Activated naive CD4-positive, alpha-beta T cell treated with anti-CD3 and anti-CD28 coated beads, Interleukin-2, amount 10 ng/mL, durations not matched to agents 7 days and 5 days (primary cell): ENCODE measurements at places on chromosomes 2 and 18.

DNA sequence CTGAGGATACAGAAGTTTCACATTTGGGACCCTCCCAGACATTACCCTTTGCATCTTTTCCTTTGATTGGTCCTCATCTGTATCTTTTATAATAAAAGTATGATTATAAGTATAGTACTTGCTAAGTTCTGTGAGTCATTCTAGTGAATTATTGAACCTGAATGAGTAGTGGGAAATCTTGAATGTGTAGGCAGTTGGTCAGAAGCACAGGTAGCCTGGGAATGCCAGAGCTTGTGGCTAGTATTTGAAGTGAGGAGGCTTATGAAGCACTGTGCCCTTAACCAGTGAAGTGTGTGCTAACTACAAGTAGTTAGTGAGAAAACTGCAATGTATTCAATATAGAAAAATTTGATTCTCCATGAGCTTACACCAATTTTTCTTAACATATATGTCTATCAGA lies 257.6 kb downstream of the GRB14 start:
- H3K27ac ChIP-seq: no peak overlapping the region
- no peak for DNase-seq
- no peak overlapping the region for H3K4me3 ChIP-seq
- no peaks in the 10 kb centered on the region for H3K27me3 ChIP-seq

- peak overlapping the region; percentile 60 for H3K27ac ChIP-seq
- peak overlapping the region; percentile 81 for H3K4me3 ChIP-seq
- H3K4me1 ChIP-seq: peaks cover 24% of the 10 kb centered on the region
- H3K36me3 ChIP-seq: no peaks in the 10 kb centered on the region
- H3K27me3 ChIP-seq: peaks cover 80% of the 10 kb centered on the region
Measured at GRCh38 chr2:118223992-118224894, 136.0 kb downstream of the INSIG2 start.

DNA sequence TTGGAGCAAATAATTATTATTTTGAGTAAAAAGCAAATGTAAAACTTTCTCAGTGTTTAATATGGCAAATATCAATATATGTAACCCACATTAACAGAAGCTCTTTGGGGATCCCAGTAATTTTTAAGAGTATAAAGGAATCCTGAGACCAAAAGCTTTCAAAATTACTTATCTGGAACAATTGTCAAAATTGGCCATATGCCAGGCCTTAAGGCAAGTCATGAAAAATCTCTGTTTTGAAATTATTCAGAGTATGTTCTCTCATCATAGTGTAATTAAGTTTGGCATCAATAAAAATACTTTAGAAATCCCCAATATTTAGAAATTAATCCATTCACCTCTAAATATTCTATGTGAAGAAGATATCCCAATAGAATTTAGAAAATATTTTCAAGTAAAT lies 225.3 kb upstream of the ARL4C start:
- no peaks in the 10 kb centered on the region for H3K4me1 ChIP-seq
- DNase-seq: no peak
- no peaks in the 10 kb centered on the region for H3K36me3 ChIP-seq

DNA sequence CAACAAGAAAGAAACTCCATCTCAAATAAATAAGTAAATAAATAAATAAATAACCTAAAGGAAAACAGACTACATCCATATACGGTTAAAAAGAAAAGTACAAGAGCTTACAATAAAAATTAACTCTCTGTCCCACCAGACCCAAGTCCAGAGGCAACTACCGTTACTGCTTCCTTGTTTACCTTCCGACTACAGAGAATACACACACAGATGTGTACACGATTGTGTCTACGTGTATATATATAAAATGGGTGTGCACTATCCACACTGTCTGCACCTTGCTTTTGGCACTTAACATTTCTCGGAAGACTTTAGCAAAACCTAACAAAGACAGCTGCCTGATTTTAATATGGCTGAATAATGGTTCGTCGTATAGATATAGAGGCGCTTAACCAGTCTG lies 69.9 kb downstream of the ACTR2 start:
- no peaks in the 10 kb centered on the region for H3K36me3 ChIP-seq
- H3K4me1 ChIP-seq: peaks cover 49% of the 10 kb centered on the region
- no peak for DNase-seq
- no peak overlapping the region for H3K4me3 ChIP-seq
- H3K27me3 ChIP-seq: peaks cover 31% of the 10 kb centered on the region

DNA sequence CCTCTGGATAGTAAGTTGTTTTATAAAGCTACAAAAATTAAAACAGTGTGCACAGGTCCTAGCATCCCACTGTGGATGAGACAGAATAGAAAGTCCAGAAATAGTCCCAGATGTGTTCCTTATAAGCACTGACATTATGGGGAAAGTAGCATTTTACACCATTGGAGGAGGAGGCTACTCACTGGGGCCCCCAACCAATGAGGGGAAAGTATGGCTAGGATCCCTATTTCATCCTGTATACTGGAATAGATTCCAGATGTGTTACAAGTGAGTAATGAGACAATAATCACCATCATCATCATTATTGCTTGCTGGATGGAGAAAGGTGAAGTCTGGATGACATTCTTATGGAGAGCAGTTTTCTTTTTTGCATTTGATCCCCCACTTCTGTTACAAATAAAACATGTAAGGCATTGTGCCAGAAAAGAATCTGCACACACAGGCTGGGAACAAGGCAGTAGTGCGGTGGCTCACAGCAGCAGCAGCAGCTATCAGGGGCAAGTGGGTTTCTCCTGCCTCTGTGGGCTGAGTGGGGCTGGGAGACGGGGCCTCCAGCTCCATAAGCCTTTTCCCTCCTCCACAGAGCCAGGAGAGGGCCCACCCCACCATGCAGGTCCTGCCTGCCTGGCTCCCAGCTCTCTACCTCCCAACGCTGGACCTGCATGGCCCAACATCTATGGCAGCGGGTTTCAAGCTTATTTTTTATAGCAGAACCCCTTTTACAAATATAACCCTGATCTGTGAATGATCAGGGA lies 5.0 kb downstream of the ARID5A start:
- H3K27ac ChIP-seq: no peak overlapping the region
- DNase-seq: no peak
- no peak overlapping the region for H3K4me3 ChIP-seq
- peaks cover 68% of the 10 kb centered on the region for H3K4me1 ChIP-seq

DNA sequence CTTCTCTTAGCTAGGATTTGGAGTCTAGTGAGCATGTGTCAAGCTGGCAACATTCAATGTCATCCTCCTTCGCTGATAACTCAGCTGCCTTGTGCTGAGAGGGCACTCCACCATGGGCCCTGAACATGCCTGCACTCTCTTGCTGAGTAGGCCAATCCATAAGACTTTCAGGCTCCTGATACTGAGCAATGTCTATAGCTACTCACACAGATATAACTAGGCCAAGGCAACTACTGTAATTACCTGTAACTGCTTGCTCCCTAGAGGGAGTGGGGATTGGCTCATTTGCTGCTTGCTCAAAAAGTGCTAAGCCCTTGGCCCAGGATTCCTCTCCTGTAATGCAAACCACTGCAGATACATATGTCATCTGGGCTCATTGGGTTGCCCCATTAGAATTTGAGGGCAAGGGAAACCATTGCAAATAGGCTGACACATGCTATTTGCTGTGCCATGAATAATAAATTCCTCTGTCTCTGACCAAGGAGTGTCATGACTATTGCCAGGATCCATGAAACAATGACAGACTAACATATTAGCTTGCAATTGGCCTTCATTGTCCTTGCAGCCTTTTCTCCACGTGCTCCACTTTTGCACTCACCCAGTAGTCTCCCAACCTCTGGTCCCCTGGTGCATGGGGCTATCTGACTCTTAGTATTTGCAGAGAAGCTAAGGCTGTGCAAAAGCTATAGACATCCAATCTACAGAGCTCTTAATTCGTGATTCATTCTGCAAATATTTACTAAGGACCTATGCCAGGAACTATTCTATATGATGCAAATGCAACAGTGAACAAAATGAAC lies 36.9 kb upstream of the BMPR2 start:
- no peaks in the 10 kb centered on the region for H3K36me3 ChIP-seq
- no peak overlapping the region for H3K4me3 ChIP-seq
- H3K27ac ChIP-seq: no peak overlapping the region
- DNase-seq: no peak

DNA sequence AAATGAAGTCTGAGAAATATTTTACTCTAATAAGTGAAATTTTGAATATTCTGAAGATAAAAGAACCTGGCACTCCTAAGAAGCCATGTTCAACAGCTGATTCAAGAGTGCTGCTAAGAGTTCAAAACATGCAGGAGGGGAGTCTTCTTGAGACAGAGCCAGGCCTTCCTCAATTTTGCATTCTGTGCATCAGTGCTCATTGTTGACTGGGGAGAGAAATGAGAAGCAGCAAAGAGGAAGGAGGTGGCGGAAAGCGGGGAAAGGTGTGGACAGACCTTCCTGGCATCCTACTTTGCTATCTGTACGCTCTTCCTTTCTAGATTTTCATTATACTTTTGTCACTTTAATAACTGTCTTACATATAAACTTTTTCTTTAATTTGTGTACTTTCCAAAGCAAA lies 29.7 kb upstream of the TXNDC2 start:
- no peaks in the 10 kb centered on the region for H3K36me3 ChIP-seq
- H3K27ac ChIP-seq: no peak overlapping the region

DNA sequence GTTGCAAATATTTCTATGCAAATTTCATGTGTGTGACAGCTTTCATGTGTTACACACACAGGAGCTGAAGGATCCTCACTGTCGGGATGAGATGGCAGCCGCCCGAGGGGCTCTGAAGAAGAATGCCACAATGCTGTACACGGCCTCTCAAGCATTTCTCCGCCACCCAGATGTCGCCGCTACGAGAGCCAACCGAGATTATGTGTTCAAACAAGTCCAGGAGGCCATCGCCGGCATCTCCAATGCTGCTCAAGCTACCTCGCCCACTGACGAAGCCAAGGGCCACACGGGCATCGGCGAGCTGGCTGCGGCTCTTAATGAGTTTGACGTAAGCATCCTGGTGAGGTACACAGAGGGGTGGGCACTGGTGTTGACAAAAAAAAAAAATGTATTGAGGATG lies 361.2 kb downstream of the CTNNA2 start:
- DNase-seq: no peak
- H3K4me1 ChIP-seq: no peaks in the 10 kb centered on the region
- H3K4me3 ChIP-seq: no peak overlapping the region
- H3K27me3 ChIP-seq: no peaks in the 10 kb centered on the region
- no peak overlapping the region for H3K27ac ChIP-seq

DNA sequence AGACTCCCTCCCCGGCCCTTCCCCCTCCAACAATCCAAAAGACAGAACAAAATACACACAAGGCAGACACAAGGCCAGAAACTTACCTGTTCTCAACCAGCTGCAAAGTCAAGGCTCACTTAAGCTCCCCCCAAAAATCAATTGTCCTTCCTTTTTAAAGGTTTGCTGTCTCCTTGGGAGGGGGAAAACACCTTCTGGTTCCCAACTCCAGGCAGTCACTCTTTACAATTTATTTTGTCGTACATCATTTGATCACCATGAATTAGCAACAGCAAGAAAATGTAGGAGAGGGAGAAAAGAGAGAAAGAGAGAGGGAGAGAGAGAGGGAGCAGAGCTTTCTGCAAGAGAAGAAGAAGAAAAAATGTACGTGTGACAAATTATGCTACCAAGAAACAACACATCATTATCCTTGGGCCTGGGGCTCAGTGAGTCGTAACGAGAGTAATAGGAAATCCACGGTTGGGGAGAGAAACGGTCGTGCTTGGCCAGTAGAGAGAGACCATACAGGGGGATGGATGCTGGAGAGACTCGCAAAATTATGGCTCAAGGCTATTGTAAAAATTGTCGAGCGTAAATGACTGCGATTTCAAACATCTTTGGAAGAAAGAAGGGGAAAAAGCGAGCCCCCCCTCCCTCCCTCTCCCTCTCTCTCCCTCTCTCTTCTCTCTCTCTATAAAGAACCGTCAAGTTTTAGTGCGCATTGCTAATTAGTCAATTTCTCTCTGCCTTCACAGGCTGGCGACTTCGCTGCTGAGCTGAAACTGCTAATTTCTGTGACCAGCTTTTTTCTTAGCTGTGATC lies at the start of gene KLHL14:
TSS of gene KLHL14 (minus strand) at position 443 of the 801 bp plus-strand sequence. CDS start 2,432 bp downstream, outside the sequence.
- H3K27me3 ChIP-seq: peaks cover 59% of the 10 kb centered on the region
- no peak within 1 kb of the TSS for H3K4me3 ChIP-seq

GRCh38 chr2:218721934-218722333 lies 11.3 kb downstream of the TTLL4 start:
- peaks cover 14% of the 10 kb centered on the region for H3K36me3 ChIP-seq
- no peaks in the 10 kb centered on the region for H3K27me3 ChIP-seq
- no peak overlapping the region for H3K27ac ChIP-seq
- H3K4me1 ChIP-seq: peaks cover 3% of the 10 kb centered on the region

DNA sequence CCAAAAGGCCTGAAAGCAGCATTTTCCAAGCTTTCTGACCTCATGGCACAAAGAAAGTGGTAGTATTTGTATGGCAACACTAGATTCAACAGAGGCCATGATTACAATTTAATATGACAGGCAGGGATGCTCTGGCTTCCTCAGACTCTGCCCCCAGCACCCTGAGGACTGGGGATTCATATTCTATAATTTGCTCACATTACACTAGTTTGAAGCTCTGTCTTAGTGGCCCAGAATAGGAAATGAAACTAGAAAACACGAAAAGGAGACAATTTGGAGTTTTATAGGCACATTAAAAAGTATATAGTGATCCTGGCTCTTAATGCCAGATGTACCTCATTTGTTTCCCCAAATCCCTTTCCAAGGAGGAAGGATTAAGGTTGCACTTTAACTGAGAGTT lies 173.0 kb upstream of the STK17B start:
- H3K36me3 ChIP-seq: no peaks in the 10 kb centered on the region
- H3K27ac ChIP-seq: no peak overlapping the region
- H3K4me1 ChIP-seq: no peaks in the 10 kb centered on the region
- no peak overlapping the region for H3K4me3 ChIP-seq

GRCh38 chr2:236261452-236261851 lies 2.8 kb downstream of the ASB18 start:
- no peak for DNase-seq
- H3K36me3 ChIP-seq: no peaks in the 10 kb centered on the region
- no peak overlapping the region for H3K4me3 ChIP-seq
- peaks cover 4% of the 10 kb centered on the region for H3K27me3 ChIP-seq
- H3K27ac ChIP-seq: no peak overlapping the region
- no peaks in the 10 kb centered on the region for H3K4me1 ChIP-seq

DNA sequence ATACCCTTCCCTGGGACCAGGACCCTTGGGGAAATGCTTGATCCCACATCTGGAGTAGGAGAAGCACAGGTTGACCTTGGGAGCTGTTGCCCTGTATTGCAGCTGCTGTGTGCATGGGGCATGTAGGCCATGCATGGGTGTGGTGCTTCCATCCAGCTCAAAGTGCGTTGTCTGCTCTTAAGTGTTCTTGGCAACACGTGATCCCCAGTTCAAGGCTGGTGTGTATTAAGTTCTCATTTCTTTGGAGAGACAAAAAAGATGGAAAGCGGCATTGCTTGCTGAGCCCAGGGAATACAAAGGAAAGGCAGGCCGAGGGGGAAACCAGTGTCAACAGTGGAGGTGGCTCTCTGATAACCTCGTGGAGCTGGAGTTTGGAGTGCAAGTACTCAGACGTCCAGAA lies 110.7 kb downstream of the RTP5 start:
- peaks cover 1% of the 10 kb centered on the region for H3K27me3 ChIP-seq
- no peaks in the 10 kb centered on the region for H3K36me3 ChIP-seq
- H3K4me1 ChIP-seq: peaks cover 6% of the 10 kb centered on the region
- no peak overlapping the region for H3K27ac ChIP-seq

- no peak for DNase-seq
- no peaks in the 10 kb centered on the region for H3K36me3 ChIP-seq
- no peak overlapping the region for H3K27ac ChIP-seq
- peaks cover 61% of the 10 kb centered on the region for H3K27me3 ChIP-seq
Measured at GRCh38 chr2:44798139-44798659, 143.3 kb upstream of the SIX3 start.
